ENCODE measurements at places on chromosomes 6 and 20. TPM values are rescaled to one million over a fixed set of nuclear protein-coding genes. Genes with fewer than 3 reads are reported as not detected.

- DNase-seq: peak; percentile 56
These were observed 196.3 kb downstream of the SYNDIG1 start for GRCh38 chr20:24665741-24666191.

DNA sequence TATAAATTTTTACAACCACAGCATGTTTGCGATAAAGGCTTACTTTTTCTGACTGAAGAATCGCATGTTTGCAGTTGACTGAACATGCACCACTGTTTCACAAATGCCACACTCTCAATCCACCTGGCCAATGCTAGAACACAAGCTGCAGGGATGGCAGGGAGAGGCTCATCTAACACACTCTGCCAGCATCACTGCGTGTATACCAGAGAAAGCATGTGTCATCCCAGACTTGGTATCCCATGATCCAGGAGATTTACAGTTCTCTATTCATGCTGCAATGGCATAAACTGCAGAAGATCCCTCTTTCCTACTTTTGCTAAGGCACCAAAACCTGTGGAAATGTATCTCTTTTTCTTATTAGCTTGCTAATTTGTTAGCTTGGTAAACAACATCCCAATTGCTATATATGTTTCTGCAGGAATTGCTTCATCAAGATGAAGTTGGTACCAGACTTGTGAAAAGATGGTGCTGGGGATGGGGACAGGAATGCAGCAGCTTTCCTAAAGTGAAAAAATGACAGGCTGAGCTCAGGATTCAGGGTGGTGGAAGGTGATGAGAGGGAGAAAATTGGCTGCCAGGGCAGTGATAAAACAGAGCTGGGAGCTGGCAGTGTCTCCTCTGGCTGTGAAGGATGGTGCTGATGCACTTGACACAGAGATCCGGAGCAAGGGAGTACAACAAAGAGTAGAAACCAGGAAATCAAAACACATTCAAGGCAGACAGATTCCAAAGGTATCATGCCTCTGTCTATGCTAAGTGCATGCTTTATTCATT, 186.9 kb downstream of the HIVEP2 start:
- DNase-seq: no peak

DNA sequence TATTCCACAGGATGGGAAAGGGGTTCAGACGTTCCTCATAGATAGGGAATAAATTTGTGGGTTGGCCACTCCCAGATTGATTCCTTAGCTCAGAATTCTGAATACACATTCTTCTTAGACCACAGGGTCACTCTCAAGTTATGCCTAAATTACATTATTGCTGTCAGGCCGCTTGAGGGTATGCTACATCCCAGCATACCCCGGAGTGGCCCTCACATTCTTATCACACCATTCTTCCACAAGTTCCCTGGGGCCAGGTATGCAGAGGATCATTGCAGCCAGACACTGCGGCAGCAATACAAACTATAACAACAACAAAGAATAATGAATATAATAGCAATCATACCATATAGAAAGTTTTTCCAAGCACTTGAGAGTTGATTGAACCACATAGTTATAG, 237.9 kb upstream of the SOX4 start:
- no peak for DNase-seq

DNA sequence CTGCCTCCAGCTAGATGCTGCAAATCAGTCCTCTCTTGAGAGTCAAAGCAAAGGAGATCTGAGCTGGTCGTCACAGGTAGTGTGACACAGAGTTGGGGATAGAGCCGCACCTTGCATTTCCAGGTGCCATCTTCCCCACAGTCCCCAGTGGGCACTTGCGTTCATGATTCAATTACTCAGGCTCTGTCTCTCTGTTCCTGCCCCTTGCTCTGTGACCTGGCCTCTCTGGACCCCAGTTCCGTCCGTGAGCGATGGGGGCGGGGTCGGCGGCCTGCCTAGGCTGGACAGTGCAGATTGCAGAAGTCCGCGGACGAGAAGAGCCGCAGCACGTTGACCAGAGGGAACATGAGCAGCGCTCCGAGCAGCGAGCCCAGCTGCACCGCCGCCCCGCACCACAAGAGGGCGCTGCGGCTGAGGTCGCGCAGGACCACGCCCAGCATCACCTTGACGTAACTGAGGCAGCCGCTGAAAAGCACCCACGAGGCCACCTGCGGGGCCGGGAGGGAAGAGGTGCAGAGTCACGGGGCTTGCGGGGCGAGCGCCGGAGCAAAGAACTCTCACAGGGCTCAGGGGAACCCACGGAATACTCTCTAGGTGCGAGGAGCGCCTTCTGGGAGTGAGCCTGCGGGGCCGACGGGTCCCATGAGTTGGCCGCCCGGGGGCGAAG, 7.4 kb downstream of the SLC52A3 start:
- DNase-seq: peak; percentile 89

GRCh38 chr20:23358923-23359593, 2.9 kb upstream of the GZF1 start:
- no peak for DNase-seq

DNA sequence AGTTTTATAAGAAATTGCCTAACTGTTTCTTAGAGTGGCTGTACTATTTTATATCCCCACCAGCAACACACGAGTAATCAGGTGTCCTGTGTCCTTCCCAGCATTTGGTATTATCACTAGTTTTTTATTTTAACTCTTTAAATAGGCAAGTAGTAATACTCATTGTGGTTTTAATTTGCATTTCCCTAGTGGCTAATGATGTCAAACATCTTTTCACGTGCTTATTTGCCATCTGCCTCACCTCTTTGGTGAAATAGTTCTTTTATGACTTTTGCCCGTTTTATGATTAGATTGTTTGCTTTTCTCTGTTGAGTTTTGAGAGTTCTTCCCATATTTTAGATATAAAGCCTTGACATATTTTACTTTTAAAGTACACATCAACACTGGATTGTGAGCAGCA, 57.8 kb downstream of the GCLC start:
- DNase-seq: no peak

DNA sequence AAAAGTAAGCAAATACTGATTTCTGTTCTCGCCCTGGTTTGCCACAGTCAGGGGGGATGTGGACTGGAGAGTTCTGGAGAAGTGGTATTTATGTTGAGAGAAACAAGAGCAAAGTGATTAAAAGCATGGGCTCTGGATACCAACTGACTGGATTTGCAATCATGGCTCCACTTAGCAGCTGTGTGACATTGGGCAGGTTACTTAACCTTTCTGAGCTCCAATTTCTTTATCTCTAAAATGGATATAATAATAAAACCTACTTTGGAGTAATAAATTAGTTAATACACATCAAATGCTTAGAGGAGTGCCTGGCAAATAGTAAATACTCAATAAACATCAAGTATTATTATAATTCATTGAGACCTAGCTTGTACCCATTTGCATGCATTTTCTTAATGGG, 111.7 kb downstream of the CLIC5 start:
- no peak for DNase-seq

GRCh38 chr6:36187446-36187845, 9.1 kb upstream of the BRPF3 start:
- DNase-seq: no peak

GRCh38 chr6:42185597-42185996, 9.2 kb downstream of the GUCA1B start:
- DNase-seq: no peak

ECT2L gene
- total RNA-seq: under 0.01 TPM

RSPH9 gene
- total RNA-seq: under 0.01 TPM

TRIM15 gene
- not detected for total RNA-seq

LRRC73 gene
- 0.59 TPM for total RNA-seq
